KBM-7 (cell line): ENCODE measurements at places on chromosomes 11 and 22.

DNA sequence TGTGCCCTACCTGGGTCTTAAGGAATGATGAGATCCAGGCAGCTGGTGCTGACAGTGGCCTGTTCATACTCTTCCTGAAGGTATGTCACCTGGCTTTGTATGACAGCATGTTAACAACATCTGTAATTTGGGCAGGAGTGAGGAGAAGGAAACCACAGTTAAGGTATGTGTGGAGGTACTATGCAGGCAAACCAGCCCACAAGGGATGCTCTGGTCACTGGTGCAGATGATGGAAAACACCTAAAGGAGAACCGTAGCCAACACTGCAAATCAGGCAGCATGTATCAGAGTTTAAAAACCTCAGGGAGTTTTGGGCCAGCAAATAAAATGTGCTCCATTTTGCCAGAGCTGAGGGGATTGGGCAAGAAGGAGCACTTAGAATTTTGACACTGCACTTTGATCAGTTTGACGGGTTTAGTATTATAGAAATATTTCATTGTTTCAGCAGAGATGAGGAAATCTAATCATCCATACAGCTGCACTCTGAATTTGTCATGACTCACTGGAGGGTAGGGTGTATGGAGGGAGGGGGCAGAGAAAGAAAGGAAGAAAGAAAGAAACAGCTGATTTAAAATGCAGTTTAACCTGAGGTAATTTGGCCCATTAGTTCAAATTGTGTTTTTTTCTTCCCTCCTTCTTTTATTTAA, 260.9 kb downstream of the KIRREL3 start:
- DNase-seq = no peak

DNA sequence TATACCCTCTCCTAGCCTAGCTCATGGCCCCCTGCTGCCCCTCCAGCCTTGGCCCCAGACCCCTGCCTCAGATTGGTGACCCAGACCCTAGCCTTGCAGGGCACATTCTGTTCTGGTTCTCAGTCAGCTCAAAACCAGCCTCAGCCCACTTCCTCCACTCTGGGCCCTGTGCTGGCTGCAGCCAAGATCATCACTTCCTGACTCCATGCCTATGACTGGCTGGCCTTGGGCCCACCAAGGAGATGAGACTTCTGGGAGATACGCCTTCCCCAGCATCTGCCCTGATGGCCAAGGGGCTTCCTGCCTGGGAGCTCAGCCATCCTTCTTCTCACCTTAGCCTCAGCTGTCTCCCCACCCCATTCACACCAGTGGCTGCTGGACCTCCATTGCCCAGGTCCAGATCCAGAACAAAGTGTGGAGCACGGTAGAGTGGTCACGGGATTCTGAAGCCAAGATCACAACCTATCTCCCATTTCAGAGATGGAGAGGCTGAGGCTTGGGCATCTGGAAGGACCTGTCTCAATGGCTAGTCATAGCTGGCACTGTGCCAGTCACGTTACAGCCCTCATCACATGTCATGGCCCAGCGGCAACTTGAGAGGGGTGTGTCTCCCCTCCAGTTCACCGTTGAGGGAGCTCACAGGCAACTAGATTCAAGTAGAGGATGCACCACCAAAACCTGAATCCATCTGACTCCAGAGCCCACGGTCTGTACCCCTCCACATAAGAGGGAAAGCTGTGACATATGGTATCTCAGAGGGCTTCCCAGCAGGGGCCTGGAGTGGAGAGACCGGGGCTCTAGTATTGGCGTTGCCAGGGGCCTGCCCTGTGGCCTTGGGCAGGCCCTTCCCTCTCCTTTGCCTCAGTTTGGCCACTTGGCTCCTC, 43.0 kb upstream of the KLHL35 start:
- DNase-seq = peak; percentile 8

GRCh38 chr11:64229090-64229743, 1.1 kb upstream of the DNAJC4 start:
- DNase-seq = no peak

- no peak for DNase-seq
These were observed 267.2 kb upstream of the MTNR1B start for GRCh38 chr11:92702037-92702804.

DNA sequence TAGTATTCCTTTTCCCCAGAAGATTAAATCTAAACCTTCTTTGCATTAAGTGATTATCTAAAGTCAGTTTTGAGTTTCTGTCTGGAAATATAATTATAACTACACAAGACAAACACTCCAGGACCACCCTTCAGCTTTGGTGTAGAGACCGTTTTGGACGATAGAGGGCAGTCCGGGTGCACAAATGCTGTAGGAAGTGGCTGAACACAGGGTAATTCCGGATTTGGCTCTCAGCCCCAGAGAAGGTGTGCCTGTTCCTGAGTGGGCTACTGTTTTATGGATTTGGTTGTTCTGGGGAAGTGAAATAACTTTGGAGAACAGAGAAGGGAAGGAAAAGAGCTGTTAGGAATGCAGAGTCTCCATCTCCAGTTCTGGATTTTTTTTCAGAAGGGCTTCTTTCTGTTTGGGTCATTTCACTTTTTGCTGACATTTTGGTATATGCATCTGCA, 14.8 kb downstream of the EXT2 start:
- peak; percentile 66 for DNase-seq

DNA sequence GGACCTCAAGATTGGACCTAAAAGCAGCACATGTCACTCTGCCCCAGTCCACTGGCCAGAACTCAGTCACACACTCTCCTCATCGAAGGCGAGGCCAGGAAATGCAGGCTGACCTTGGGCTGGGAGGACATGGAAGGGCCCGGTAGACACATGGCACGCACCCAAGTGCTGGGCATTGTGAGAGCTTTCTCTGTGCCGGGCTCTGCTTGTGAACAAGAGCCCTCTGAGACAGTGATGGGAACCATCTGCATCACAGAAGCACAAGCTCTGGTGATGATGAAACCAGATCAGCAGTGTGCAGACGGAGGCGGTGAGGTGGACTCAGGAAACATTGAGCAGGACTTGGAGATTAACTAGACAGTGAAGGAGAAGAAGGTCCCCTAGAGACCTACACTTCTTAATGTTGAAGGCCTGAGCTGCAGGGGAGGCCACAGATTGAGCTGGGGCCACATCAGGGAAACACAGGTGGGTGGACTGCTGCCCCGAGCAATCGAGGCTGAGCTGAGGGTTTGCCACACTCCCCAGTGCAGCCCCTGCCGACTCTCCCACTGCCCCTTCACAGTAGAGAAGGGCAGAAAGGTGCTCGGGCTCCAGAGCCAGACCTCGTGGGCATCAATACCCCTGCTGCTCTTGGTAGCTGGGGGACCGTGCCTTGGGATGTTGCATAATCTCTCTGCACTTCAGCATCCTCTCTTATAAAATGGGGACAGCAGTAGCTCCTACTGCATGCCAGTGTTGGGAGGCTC, 1460.5 kb downstream of the TBC1D22A start:
- DNase-seq = no peak

DNA sequence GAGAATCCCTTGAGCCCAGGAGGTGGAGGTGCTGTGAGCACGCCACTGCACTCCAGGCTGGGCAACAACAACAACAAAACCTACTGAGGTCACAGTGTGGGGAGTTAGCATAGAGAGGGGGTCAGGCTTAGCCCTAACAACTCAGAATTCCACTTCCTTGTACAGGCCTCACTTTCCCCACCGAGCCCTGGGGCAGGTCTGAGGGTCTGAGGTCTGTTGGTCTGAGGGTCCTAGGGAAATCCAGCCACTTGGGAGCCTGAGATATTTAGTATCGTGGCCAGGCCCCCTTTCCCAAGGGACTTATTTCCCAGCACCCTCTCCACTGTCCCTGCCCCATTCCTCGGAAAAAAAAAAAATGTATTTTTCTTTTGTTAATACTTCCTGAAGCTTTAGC, 34.8 kb upstream of the HORMAD2 start:
- no peak for DNase-seq

DNA sequence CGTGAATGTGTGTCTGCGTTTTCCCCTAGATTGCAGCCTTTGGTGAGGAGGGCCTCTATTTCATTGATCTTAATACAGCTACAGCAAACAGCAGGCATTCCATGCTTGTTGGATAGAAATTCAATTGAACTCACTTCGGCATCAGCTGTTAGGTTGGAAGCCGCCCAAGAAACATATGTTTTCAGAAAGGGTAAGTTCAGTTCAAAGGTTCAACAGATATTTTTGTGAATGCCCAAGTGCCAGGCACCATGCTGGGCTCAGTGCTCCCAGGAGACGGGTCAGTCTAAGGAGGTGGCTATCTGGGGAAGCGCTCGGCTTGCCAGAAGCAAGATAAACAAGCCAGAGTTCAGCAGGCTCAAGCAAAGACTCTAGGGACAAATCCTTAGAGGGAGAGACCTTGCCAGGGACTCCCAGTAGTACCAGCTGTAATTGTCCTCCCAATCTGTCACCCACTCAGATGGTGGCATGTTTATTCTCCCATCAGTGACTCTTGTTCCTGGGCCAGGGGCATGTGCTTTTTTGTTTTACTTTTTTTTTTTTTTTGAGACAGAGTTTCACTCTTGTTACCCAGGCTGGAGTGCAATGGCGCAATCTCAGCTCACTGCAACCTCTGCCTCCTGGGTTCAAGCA, 64.5 kb upstream of the LARGE1 start:
- DNase-seq = no peak

- DNase-seq = no peak
These were observed 82.0 kb downstream of the SLC1A2 start for GRCh38 chr11:35337136-35337913.

GRCh38 chr11:105046898-105047579, 1.9 kb upstream of the CARD16 start:
- DNase-seq = no peak

DNA sequence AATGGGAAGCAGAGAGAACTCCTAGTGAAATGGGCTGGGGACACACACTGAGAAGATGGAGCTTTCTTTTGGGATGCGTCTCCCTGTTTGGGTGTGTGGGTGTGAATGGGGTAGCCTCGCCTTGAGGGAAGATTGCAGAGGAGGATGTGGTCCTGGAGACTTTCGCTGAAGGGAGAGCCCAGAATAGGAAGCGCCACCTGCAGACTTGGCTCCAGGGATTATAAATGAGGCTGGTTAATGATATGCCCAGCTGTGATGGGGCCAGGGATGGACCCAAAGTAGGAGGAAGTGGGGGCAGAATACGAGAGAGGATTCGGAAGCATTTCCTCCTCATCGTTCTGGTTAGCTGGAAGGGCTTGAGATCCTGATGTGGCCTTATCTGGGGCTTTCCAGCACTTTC, 13.7 kb downstream of the RELT start:
- DNase-seq = no peak
